ENCODE measurements at places on chromosomes 6 and 20.
A peak's percentile ranks its signal among the peaks of the same experiment; 100 is the strongest.

- DNase-seq = no peak
These were observed 91.2 kb downstream of the JARID2 start for GRCh38 chr6:15336900-15337560.

GRCh38 chr20:4956200-4956810 is 45.0 kb downstream of the SLC23A2 start:
- no peak for DNase-seq

DNA sequence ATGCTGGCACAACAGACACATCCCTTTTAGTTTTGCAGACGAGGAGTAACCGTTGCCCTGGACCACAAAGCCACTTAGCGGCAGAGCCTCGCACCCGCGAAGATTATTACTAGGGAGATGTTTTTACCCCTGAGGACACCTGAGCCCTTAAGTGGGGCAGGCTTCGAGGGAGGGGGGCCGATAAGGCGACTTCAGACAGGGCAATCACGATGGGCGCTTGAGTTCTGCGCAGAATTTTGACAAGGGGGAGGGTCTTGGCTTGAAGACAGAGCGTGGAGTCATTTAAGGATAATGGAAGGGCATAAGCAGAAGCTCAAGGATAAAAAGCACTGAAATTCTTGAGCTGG is 650 bp upstream of the TTK start:
- DNase-seq = peak; percentile 36

GRCh38 chr6:47447722-47448121 is 29.9 kb upstream of the CD2AP start:
- DNase-seq = no peak

DNA sequence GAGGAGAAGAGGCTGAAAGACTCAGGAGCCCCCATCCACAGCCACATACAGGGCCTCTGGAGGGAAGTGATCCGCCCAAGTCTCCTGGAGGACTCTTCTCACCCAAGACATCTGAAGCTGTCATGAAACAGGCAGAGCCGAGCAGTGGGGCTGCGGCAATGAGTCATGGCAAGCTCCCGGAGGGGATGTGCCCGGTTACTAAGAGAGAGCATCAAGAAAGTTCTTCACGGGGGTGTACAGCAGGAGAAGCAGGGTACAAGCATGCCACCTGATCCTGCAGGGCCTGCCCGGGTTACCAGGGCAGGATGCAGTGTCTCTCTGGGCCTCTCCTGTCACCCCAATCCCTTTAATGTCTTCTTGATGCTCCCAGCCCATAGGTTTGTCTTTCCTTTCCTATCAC is 21.1 kb downstream of the TRIM26 start:
- DNase-seq = no peak

DNA sequence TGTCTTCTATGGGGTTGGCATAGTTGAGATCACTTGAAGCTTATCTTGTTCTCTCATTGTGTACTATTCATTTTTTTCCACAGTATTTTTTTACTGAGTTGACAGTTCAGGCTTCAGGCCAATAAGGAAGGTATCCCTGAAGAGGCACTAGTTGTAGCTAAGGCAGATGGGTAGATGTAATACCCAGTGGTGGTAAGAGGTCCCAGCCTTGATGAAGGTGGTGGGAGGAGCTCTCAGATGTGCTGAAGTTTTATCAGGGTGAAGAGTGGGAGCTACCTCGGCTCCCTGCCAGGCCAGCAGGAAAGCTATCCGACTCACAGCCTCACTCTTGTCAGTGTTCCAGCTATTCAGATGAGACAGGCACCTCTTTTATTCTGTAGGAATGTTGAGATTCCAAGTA is 87.7 kb upstream of the UFL1 start:
- no peak for DNase-seq

- DNase-seq = no peak
These were observed 322.1 kb downstream of the RNGTT start for GRCh38 chr6:88641178-88641903.

DNA sequence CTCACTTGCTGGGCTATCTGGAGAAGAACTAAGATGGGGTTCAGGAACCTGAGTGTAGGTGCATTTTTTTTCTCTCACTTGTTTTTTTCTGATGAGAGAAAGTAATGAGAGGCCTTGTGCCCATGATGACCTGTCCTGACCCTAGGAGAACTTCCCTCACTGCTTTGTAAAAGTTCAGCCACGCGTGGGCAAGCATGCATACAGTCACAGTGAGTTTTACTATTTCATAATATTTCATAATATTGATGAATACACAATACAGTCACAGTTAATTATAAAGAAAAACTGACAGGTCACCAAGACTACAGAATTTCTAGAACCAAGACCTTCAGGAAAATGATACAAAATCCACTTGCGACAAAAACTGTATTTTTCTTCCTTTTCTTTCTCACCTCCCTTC is 111.8 kb downstream of the MAP7 start:
- no peak for DNase-seq

DNA sequence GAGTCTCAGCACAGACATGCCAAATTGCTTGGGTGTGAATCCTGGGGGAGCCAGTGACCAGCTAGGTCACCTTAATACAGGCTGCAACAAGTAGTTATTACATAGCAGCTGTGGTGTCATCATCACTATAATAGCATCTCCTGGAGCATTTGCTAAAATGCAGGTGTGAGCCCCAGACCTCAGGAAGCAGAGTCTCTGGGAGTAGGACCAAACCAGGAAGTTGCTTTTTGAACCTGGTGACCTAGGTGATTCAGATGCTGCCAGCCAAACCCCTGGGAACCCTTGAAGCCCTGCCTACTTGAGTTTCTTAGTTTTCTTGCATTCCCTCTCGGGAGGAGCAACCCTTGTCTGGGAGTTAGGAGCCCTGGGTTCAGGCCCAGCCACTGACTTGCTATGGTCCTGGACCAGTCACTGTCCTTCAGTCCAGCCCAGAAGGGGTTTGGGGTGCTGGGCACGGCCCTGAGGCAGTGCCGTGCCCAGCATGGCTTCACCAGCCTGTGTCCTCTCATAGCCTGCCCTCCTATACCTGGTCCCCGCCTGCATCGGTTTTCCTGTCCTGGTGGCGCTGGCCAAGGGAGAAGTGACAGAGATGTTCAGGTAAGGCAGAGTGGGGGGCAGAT is 39.3 kb upstream of the ID1 start:
- DNase-seq = no peak

GRCh38 chr6:41801380-41801779 is 13.9 kb downstream of the TOMM6 start:
- no peak for DNase-seq

- DNase-seq = no peak
These were observed 32.7 kb upstream of the PROKR2 start for GRCh38 chr20:5349448-5349847.

- no peak for DNase-seq
These were observed 183.9 kb upstream of the HDAC2 start for GRCh38 chr6:114154812-114155211.

DNA sequence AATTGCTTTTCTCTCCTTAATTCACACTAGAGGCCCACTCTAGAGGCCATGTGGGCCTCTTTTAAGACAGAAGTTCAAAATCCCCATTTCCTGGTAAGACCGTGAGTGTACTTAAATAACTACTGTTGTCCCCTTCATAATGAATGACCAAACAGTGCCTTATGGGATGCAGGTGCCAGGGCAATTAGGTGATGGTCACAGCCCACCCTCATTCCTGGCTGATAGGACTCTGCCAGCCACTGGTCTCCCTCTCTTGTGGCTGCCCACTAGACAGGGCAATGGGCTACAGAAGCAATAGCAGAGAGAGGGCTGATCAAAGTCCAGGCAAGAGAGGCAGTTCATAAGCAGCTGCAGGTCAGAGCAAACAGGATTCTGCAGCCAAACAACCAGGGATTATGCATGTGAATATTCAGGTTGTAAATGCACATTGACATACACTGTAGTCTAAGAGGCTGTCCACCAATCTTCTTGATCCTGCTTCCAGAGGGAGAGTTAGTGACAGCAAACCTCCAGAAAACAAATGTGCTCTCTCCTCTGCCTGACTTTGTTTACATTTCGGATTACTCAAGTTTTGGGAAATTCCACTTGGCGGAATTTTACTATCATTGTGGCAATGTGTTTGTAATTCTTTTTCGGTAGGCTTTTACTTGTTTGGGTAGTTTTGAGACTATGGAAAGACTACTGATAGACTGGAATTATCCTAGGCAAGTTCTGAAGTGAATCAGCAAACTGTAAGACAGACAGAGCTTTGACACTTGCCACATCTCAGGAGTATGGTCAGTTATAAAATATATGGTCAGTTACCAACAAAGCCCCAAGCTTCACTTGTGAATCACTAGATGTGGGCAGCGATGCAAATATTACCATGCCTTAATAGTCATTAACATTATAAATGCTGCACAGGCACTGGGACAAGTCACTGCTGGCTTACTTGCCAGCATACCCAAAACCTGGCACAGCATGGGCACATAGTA is 12.8 kb downstream of the PTPRK start:
- no peak for DNase-seq

DNA sequence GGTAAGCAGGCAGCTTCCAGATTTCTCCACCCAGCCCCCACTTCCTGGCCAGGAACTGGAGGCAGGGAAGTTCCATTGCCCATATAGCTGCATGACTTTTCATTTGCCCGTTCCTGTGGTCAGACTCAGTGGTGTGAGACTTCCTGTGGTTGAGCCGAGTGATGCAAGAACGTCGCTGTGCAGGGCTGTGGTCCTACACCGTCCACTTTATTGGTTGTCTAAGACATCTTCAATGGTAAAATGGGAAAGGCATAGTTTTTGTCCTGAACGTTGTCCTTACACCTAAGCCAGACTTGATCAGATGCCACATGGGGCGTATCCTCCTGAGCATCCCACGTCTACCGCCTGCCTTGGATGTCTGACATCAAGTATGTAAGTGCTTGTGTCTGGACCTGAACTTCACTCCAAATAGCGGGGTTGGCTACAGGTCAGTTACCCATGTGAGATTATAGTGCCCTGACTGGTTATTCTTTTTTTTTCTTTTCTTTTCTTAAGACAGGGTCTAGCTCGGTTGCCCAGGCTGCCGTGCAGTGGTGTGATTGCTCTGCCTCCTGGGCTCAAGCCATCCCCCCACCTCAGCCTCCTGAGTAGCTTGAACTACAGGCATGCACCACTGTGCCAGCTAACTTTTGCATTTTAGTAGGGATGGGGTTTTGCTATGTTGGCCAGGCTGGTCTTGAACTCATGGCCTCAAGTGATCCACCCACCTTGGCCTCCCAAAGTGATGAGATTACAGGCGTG is 25.9 kb upstream of the GTSF1L start:
- peak; percentile 21 for DNase-seq

- DNase-seq = no peak
These were observed 11.1 kb upstream of the PEX7 start for GRCh38 chr6:136811272-136811671.

DNA sequence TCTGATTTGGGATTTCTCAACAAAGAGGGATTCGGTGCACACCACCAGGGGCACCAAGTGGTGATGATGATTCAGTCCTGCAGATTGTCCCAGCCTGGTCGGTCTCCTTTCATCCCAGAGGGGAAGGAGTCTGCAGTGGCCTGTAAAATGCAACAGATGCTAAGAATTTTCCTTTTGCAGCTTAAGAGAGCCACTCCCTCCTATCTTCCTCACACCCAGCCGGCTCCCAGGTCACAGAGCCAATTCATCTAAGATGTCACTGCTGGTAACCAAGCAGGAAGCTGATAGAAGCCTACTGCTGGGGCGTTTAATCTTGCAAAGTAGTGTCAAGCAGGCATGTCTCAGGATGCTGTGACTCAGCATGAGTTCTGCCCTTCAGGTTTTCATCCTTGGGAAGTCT is 203.8 kb upstream of the LRFN2 start:
- no peak for DNase-seq

- DNase-seq = no peak
These were observed 237.7 kb upstream of the CITED2 start for GRCh38 chr6:139612135-139612465.

GRCh38 chr20:8434326-8434876 is 302.3 kb downstream of the PLCB1 start:
- no peak for DNase-seq

DNA sequence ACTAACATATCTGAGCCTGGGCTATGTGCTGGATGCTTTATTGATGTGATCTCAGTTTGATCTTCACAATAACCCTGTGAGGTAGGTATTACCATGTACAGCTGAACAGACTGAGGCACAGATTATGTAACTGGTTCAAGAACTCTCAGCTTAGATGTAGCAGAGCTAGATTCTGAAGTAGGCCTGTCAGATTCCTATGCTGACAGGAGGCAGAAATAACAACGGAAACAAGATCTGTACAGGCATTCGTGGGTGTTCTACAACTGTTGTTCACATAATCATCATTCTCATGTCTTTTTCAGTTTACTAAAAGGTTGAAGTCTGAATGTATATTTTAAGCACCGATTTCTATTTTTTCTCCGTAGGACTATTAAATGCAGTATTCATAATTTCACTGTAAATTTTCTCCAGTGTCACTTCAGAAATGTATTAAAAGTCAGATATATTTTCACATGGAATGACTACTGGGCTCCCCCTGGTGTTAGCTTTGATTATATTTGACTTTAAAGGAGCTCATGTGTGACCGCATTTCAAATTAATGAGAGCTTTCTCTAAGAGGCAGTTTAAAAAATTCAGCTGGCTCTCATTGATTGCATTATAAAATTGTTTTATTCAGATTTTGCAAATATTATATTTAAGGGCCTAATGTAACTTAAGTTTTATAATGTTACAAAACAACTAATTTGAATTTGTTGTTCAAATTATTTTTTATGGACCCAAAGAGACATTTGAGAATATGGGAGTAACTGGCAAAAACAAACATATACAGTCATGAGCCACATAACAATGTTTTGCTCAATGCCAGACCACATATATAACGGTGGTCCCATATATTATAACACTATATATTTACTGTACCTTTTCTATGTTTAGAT is 36.4 kb upstream of the SLC17A4 start:
- DNase-seq = no peak

GRCh38 chr20:15854911-15855310 is 718.3 kb downstream of the KIF16B start:
- DNase-seq = no peak

- no peak for DNase-seq
These were observed 359.7 kb downstream of the BTBD9 start for GRCh38 chr6:38279963-38280588.

DNA sequence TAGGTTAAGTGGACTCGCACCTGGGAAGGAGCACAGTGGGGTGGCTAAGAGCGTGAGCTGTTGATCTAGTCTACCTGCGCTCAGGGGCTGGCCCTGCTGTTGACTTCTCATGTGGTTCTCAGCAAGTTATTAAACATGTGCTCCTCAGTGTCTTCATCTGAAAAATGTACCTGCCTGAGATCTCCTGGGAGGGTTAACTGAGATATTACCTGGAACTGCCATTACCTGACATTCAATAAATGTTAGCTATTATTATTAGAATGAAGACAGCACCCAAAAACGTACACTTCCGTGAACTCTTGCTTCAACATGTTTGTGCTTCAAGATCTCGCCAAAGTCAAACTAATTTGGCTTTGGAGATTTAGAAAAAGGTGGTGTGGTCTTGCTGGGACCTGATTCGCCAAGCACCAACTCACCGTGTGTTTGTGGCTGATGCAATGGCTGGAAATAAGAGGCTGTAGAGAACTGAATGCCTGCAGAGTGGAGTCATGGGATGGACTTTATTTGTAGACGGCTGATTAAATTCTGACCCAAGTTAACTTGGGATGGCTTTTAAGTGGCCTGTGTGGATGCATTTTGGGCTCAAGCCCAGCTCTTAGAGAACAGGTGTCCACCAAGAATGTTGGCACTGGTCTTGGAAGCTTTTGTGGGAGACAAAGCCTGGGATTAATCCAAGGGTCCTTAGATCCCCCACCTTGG is 692.9 kb downstream of the QKI start:
- no peak for DNase-seq

- DNase-seq = no peak
These were observed 214.0 kb downstream of the WDR27 start for GRCh38 chr6:169487579-169488436.

- no peak for DNase-seq
These were observed 3.4 kb upstream of the ZBTB46 start for GRCh38 chr20:63834491-63834880.

GRCh38 chr6:108423982-108424705 is 129.3 kb downstream of the AFG1L start:
- DNase-seq = no peak

All from central memory CD8-positive, alpha-beta T cell (primary cell).